Dermis microvascular lymphatic vessel endothelial cell (primary cell): ENCODE measurements at places on chromosomes 11 and 22.
A peak's percentile ranks its signal among the peaks of the same experiment; 100 is the strongest.

DNA sequence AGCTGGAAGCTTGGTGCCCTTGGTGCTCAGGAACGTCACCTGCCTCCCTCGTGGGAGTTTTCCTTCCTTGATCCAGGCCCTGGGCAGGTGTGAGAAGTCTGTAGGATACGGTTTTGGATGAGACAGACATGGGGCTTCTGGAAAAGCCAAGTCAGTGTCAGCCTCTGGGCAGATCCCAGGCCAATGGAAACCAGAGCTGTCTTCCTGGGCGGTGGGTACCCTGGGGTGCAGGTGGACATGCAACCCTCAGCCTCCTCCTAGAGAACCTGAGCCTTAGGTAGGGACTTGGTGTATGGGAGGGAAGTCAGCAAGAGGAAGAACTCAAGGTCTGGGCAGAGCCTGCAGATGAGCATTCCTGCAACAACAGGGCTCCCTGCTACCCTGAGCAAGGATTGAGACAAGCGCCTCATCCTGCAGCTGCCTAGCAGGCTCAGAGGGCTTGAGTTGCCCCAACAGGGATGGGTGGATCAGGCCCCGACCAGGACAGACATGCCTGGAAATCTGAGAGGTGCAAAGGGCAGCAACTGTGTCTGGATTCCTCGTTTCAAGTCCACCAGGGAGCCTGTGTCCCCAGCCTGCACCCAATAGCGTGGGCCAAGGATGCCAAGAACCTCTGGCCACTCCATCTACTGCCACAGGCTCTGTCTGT lies 37.6 kb upstream of the SYT13 start:
- DNase-seq, result no peak

DNA sequence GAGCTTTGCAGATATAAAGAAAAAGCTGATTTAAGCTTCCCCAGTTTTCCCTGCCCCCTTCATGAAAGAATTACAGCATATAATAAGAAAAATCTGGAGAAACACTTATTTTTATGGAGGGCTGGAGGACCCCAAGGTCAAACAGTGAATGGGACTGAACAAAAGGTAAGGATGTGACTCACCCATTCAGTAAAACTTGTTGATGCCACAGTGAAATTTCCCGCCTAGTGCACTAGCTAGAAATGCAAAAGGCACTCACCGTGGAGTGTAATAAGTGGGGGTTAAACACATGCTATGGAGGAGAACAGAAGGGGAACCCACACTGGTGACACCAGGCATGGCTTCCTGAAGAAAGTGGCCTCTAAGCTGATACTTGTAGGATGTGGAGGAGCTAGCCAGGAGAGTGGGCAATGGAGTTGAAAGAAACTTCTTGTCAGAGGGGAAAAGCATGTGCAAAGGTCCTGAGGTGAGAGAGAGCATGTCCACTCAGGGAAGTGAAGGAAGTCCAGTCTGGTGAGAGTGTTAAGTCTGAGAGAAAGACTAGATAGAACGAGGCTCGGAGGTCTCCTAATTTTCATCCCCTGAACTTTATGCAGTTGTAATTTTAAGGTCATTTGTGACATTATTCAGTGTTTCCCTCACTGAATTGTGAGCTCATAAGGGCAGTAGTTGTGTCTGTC lies 77.1 kb downstream of the MIAT start:
- no peak for DNase-seq

DNA sequence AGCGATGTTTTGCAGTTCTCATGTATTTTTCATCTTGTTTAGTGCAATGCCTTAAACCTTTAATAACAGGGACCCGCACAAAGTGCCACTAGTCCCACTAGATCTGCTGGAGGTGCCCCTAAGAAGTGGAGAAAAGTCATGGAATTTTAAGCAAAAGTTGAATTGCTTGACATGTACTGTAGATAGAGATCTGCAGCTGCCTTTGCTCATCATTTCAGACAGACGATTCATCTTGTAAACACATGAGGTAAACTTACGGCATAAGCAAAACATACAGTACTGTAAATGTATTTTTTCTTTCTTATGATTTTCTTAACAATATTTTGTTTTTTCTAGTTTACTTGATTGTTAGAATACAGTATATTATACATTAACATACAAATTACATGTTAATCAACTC lies 295.6 kb downstream of the CASP12 start:
- DNase-seq, result no peak

DNA sequence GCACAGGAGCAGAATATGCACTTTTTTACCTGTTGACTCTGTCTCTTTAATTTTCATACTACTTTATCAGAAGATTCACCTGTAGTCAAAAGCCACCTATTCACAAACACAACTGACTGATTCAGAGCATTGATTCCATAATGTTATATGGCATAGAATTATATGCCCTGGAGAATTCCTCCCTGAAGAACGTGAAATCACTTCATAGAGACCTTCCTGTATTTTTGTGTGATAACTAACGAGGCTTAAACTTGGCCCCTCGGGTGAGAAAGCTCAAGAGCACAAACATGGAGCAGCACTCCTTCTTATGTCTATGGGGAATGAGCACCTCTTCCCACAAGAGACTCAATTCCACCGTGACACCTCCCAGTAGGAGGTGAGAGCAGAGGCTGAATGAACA lies at the start of gene OR10A6:
TSS of gene OR10A6 (minus strand) at position 101 of the 400 bp plus-strand sequence. CDS start 2,606 bp downstream, outside the sequence.
- DNase-seq, result no peak

- DNase-seq, result peak; percentile 70
Measured at GRCh38 chr11:32172848-32173834, 82.3 kb downstream of the RCN1 start.

GRCh38 chr22:43798492-43798891 lies 13.6 kb downstream of the EFCAB6 start:
- DNase-seq, result no peak

DNA sequence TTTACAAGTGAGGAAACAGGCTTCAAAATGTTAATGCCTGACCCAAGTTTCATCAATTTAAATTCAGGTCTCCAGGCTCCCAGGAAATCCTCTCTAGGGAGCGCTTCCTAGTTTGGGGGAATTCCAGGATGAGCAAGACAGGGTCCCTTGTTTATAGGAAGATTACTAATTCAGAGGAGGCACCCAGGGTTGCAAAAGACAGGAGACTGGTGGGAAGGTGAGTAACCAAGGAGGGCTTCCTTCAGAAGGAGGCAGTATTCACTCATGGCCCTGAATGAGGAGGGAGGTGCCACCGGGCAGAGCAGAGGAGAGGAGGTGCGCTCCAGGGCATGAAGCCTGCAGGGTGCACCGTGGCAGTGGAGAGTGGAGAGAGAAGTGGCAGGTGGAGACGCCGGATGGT lies 1.6 kb downstream of the TMEM132A start:
- no peak for DNase-seq

- peak; percentile 39 for DNase-seq
Measured at GRCh38 chr11:73242251-73243092, 24.4 kb downstream of the P2RY2 start.

- DNase-seq, result no peak
Measured at GRCh38 chr11:84264066-84264465, 977.9 kb upstream of the CCDC90B start.

- DNase-seq, result no peak
Measured at GRCh38 chr11:110272919-110273318, 23.5 kb downstream of the RDX start.

GRCh38 chr11:10428453-10428852 lies 26.6 kb upstream of the AMPD3 start:
- no peak for DNase-seq

GRCh38 chr11:72394416-72394815 lies 39.9 kb downstream of the CLPB start:
- DNase-seq, result no peak

- DNase-seq, result peak; percentile 91
Measured at GRCh38 chr22:27718186-27719035, 83.1 kb downstream of the MN1 start.

GRCh38 chr11:88284336-88285050 lies 53.0 kb downstream of the CTSC start:
- DNase-seq, result peak; percentile 89

GRCh38 chr11:65593518-65594414 lies 1.8 kb downstream of the KCNK7 start:
- no peak for DNase-seq

DNA sequence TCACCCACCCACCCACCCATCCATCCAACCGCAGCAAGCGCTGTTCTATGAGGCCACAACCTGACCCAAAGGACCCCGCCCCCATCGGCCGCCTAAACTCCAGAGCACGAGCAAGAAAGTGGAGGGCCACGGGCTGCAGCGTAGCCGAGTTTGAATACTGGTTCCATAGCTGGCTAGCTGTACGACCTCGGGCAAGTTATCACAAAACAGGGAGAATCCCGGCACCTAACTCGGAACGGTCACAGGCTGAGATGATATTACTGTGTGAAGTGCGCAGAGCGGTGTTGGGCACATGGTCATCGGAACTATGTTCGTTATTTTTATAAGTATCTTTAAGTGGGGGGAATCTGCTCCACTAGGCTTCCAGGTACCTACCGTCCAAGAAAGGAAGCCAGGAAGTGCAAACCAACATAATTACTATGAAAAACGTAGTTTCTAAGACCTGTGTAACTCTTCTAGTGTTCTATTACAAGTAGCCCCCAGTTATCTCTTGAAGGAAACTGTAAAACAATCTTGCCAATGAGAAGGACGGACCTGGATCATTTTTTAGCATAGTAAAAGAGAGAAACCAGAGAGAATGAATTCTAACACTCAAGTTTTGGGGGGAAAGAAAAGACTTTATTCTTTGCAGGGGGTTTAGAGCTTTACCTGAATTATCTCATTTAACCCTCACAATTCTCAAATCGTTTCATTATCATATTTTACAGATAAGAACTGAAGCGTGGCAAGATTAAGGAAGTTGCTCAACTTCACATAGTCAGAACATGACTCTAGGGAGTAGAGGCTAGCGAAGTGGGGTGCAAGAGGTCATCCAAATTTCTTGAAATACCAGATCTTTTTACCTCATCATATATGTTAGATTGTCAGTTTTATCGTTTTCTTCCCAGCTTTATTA lies 663 bp upstream of the BUD13 start:
- no peak for DNase-seq

DNA sequence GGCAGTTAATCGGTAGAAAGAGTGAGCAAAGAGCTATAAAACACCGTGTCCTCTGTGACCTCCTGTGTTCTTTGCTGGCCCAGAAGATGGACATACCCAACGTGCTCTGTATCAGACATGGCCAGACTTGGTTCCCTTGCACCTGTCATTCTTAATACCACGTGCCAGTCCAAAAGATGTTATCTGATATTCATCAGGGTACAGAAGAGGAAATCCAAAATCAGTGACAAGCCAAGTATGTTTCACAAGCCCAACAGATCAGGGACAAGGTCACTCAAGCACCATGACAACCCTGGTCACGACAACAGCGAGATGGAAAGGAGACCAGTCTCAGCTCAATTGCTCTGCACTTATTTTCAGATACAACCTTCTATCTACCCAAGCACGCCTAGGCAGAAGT lies 3.4 kb downstream of the LRP4 start:
- DNase-seq, result no peak

GRCh38 chr11:69467646-69468045 lies 13.8 kb upstream of the LINC01488 start:
- no peak for DNase-seq

GRCh38 chr22:19811211-19811621 lies 43.5 kb downstream of the GNB1L start:
- no peak for DNase-seq
